ENCODE measurements at places on chromosomes 13 and 19.

DNA sequence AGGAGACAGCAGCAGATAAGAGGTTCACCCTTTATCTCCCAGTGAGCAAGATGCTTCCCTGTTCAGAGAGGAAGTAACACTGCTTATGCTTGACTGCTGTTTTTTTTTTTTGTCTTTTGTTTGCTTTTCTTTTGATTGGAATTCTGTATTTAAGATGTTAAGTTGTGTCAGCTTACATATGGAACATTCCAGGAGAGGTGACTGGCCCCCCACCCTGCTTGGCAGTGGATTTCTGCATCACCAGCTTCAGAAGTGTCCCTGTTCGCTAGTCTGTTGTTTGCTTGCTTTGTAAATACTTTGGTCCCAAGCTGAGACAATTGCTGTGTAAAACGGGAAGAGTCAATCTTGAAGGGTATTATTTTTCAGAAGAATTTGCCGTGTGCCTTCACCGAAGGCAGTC lies 43.0 kb downstream of the IFT88 start:
- peak; percentile 21 for DNase-seq

DNA sequence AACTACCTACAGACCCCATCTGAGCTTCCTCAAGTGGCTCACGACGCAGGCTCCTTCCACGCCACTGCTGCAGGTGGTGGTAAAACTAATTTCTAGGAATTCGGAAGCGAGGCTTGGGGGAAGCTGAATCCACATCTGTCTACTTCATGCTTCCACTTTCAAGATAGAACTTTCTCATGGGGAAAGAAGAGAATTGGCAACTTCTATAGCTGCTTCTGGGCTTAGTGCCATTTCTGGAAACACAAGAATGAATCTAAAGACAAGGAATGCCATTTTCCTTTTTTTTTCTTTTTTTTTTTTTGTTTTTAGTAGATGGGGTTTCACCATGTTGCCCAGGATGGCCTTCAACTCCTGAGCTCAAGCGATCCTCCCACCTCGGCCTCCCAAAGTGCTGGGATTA lies 2.8 kb upstream of the NLRP12 start:
- peak; percentile 22 for DNase-seq

GRCh38 chr13:97020194-97020593 lies 25.9 kb upstream of the OXGR1 start:
- DNase-seq, result no peak

DNA sequence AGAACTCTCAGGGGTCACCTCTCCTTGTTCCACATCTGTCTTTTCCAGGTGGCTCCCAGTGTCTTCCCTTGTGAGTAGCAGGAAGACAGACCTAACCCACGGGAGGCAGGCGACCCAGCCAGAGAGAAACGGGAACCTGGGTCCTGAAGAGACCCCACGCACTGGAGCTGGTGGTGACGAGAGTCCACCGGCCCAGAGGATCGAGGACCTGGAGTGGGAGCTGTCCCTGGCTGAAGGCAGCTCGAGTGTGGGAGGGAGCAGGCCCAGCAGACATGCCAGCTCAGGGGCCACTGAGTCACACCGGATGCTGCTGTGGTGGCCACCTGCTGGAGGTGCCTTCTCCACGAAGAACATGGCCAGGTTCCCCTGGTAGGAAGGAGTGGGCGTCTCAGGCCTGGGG lies 66.5 kb upstream of the ATP12A start:
- no peak for DNase-seq

GRCh38 chr13:24199016-24199415 lies 38.5 kb downstream of the SPATA13 start:
- peak; percentile 35 for DNase-seq

DNA sequence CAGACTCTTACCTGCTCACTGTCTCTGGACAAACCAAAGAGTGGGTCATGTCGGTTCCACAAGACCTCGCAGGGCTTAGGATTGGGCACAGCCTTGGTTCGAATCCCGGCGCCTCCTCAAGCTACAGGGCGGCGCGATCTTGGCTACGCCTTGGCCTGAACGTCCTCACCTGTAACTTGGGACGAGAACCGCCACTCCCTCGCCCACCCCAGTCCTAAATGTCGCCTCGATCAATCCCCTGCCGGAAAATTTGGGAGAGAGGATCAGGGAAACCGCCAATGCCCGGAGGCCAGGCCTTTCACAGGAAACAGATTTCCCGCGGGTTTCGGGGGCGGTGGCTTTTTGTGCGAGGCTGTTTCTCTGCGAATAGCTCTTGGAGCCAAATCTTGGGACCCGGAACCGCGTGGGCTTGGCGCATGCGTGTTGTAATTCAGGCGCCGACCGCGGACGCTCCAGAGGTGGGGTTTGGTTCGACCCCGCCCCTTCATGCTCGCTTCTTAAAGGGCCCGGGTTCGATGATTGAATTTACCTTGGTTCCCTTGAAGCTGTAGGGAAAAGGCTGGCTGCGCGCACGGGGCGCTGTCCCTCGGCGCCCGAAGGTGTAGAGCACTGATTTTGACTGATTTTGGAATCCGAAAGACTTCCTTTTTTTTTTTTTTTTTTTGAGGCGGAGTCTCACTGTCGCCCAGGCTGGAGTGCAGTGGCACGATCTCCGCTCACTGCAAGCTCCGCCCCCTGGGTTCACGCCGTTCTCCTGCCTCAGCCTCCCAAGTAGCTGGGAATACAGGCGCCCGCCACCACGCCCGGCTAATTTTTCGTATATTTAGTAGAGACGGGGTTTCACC lies at the start of gene NR2C2AP:
Gene NR2C2AP, minus strand, starts transcription at position 403 of the 845 bp plus-strand sequence. Its CDS starts 354 bp downstream, at position 49.
- peak; percentile 93 for DNase-seq

DNA sequence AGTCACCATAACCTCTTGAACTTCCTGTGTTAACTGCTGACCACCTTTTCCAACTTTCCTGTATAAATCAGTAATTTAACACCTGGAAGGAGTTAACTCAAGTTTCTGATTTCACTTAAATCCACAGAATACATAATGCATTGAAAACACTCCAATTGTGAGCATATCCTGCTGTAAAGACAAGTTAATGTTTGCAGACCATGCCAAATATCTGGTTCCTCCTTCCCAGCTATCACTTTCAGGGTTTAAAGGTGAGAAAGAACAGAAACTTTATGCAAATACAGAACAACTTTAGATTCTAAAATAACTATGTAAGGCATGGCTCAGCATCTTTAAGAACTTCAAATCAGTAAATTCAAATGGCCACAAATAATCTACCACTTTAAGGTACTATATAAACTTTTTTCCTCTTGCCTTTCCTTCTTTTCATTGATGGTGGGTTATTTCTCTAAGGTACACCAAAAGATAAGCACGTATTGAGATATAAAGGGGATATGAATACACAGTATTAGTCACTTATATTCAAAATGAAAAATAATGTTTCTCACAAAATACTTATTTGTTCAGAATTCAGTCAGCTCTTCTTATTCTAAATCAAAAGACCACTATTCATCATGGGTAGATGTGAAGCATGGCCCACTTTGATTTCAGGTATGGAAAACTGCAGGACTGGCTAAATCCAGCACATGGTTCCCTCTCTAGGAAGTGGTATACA lies 6.6 kb upstream of the TPTE2 start:
- DNase-seq, result no peak

GRCh38 chr19:13588957-13589833 lies 82.9 kb upstream of the CACNA1A start:
- peak; percentile 60 for DNase-seq

GRCh38 chr13:27295096-27295495 lies 24.5 kb downstream of the RASL11A start:
- no peak for DNase-seq

Data from EH (cell line).